Calu3 (cell line): ENCODE measurements at places on chromosomes 16 and 17.

DNA sequence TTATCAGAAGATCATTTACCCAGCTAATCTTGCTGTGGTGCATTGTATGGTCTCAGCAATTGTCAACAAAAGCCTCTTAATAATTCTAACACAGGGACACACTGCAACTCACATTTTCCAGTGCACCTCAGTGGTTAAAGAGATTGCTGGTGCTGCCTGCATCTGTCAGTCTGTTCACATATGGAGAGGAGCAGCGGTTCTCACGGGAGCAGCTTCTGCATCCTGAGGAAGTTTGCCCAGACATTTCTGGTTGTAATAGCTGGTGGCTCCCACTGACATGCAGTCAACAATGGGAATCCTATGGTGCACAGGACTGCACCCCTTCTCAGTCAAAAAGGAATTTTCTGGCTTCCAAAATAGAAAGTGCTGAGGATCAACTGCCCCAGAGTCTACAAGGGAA is 7.8 kb downstream of the GGA2 start:
- peaks cover under 1% of the 10 kb centered on the region for H3K36me3 ChIP-seq
- no peak overlapping the region for H3K4me3 ChIP-seq
- no peak for DNase-seq
- H3K27me3 ChIP-seq: no peaks in the 10 kb centered on the region
- peaks cover 38% of the 10 kb centered on the region for H3K4me1 ChIP-seq

DNA sequence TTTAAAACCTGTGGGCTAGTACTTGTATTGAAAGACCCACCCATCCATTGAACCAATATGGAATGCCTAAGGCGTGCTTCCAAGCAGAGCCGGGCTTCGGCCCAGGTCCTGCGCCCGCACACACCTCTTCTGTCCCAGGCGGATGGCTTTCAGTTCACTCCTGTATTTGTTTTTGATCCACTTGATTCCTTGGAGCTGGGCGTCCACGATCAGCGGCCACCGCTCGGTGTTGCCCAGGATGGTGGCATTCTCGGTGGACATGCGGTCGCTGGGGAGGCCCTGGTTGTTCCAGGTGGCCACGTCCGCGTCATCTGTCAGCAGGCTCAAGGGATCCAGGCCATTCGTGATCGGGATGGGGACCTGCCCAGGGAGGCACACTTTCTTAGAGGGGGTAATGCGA is 75.9 kb downstream of the PGS1 start:
- no peak for DNase-seq
- peaks cover 30% of the 10 kb centered on the region for H3K27me3 ChIP-seq
- H3K4me1 ChIP-seq: no peaks in the 10 kb centered on the region
- H3K27ac ChIP-seq: no peak overlapping the region

- no peak overlapping the region for H3K4me3 ChIP-seq
- no peak overlapping the region for H3K27ac ChIP-seq
- H3K36me3 ChIP-seq: peaks cover 6% of the 10 kb centered on the region
- DNase-seq: no peak
- H3K27me3 ChIP-seq: no peaks in the 10 kb centered on the region
Measured at GRCh38 chr16:11136600-11136999, 119.4 kb downstream of the SOCS1 start.

GRCh38 chr17:66715745-66716156 is 119.2 kb upstream of the CACNG5 start:
- no peak overlapping the region for H3K27ac ChIP-seq
- H3K4me3 ChIP-seq: no peak overlapping the region
- no peaks in the 10 kb centered on the region for H3K27me3 ChIP-seq
- peaks cover 36% of the 10 kb centered on the region for H3K4me1 ChIP-seq
- H3K36me3 ChIP-seq: peaks cover 45% of the 10 kb centered on the region

- H3K36me3 ChIP-seq: no peaks in the 10 kb centered on the region
- no peaks in the 10 kb centered on the region for H3K27me3 ChIP-seq
- no peak overlapping the region for H3K27ac ChIP-seq
- H3K4me3 ChIP-seq: no peak overlapping the region
- no peak for DNase-seq
- no peaks in the 10 kb centered on the region for H3K4me1 ChIP-seq
Measured at GRCh38 chr17:65095465-65095864, 38.9 kb upstream of the GNA13 start.

GRCh38 chr16:11669380-11670146 is 1.3 kb downstream of the SNN start:
- H3K27ac ChIP-seq: no peak overlapping the region
- no peaks in the 10 kb centered on the region for H3K27me3 ChIP-seq
- H3K4me1 ChIP-seq: peaks cover 39% of the 10 kb centered on the region
- DNase-seq: no peak

- H3K27me3 ChIP-seq: peaks cover 56% of the 10 kb centered on the region
- no peak overlapping the region for H3K4me3 ChIP-seq
- no peaks in the 10 kb centered on the region for H3K36me3 ChIP-seq
Measured at GRCh38 chr17:30212750-30213149, 22.7 kb downstream of the SLC6A4 start.

DNA sequence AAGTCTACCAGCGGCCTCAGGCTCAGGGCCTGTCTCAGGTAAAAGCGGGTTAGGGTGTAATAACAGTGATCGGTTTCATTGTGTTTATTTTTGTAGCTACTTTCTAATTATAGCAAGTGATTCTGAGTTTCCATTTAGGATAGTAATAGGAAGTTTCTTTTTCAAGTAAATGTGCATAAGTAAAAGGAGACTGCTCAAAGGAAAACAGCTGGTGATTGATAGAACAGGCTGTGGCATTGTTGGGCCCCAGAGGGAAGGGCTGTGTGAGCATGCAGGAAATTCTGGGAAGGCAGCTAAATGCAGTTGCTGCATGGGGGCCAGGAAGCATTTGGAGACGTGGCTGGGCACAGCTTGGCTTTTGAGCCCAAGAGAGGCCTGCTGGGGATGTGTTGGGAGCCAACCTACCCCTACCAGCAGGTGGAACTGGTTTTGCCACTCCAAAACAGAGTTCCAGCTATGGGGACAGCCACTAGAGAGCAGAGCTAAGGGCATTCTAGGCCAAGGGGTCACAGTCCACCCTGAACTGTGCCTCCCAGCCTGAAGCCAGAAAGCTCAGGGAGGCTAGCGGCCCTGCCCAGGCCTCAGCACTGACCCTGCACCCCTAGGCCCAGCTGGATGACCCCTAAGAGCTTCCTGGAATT is 12.6 kb downstream of the SNX20 start:
- H3K27ac ChIP-seq: no peak overlapping the region
- H3K4me1 ChIP-seq: peaks cover 31% of the 10 kb centered on the region
- DNase-seq: peak; percentile 56
- no peak overlapping the region for H3K4me3 ChIP-seq
- H3K27me3 ChIP-seq: no peaks in the 10 kb centered on the region

DNA sequence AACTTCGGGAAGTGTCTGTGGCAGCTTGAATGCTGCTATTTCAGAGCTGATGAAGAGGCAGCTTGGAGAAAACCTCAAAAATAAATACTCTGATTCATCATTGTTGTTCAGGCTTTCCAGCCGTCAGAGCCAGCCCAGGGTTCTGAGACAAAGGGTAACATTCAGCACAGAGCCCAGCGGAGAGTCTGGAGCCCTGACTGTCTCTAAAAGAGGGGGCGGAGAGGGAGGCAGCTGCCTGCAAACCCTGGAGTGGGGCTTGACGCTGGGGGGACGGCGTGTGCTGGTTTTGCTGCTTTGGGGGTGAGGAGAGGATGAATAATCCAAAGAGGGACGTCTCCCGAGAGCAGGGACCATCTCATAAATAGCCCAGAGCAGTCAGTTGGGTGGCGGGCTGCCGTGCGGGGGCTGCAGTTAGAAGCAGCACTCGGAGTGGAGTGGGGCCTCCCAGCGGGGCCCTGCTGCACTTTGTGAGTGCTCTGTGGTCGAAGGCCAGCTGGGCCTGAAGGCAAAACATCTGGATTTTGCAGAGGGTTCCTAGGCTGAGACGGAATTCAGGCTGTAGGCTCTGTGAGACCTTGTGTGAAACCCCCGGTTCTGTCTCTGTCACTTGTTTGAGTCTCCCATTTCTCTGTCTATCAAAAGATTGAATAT is 237.8 kb downstream of the PRKCA start:
- peaks cover 29% of the 10 kb centered on the region for H3K4me1 ChIP-seq
- H3K36me3 ChIP-seq: peaks cover 5% of the 10 kb centered on the region
- H3K27ac ChIP-seq: no peak overlapping the region

GRCh38 chr16:57783116-57783515 is 19.2 kb downstream of the KIFC3 start:
- no peak overlapping the region for H3K4me3 ChIP-seq
- H3K27ac ChIP-seq: peak overlapping the region; percentile 15
- DNase-seq: no peak
- no peaks in the 10 kb centered on the region for H3K27me3 ChIP-seq
- H3K4me1 ChIP-seq: peaks cover 27% of the 10 kb centered on the region

GRCh38 chr16:87778476-87778829 is 12.7 kb upstream of the KLHDC4 start:
- peaks cover 37% of the 10 kb centered on the region for H3K36me3 ChIP-seq
- H3K4me3 ChIP-seq: peak overlapping the region; percentile 45
- H3K27ac ChIP-seq: peak overlapping the region; percentile 92

DNA sequence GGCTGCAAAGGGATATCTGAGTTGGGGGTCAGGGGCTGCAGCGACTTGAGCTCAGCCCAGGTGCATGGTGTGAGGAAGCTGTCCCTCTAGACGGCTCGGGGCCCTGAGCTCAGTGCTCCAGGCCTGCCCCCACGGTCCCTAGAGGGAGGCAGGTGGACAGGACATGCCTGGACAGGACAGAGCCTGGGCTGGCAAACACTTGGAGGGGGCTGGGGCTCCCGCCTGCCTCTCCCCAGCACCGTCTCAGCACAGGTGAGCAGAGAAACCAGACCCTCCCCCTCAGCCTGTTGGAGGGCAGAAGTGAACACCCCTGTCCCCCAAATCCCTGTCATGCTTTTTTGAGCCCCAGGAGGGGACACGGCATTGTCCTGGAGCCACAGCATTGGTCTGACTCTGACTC is 11.4 kb upstream of the SLC38A10 start:
- H3K4me3 ChIP-seq: no peak overlapping the region
- DNase-seq: no peak
- H3K4me1 ChIP-seq: peaks cover 18% of the 10 kb centered on the region
- H3K36me3 ChIP-seq: peaks cover 10% of the 10 kb centered on the region

DNA sequence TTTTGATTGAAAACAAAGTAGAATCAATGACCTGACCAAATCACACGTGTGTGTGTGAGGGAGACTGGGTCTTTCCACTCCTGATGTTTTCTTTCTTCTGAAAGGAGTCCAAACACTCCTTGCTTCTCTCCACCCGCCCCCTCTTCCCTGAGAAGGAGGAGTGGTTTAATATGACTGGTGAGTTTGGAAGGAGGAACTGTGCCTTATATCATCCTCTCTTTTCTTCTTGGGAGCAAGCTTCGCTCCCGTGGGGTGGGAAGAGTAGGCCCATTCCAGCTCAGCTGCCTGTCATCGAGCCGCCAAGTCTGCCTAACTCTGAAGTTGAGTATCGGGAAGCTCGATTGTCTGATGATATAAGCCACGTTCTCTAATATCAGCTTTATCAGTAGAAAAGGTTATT is 96.5 kb downstream of the YPEL2 start:
- no peak for DNase-seq
- H3K27me3 ChIP-seq: peaks cover 21% of the 10 kb centered on the region
- no peak overlapping the region for H3K27ac ChIP-seq
- no peaks in the 10 kb centered on the region for H3K36me3 ChIP-seq
- no peak overlapping the region for H3K4me3 ChIP-seq

DNA sequence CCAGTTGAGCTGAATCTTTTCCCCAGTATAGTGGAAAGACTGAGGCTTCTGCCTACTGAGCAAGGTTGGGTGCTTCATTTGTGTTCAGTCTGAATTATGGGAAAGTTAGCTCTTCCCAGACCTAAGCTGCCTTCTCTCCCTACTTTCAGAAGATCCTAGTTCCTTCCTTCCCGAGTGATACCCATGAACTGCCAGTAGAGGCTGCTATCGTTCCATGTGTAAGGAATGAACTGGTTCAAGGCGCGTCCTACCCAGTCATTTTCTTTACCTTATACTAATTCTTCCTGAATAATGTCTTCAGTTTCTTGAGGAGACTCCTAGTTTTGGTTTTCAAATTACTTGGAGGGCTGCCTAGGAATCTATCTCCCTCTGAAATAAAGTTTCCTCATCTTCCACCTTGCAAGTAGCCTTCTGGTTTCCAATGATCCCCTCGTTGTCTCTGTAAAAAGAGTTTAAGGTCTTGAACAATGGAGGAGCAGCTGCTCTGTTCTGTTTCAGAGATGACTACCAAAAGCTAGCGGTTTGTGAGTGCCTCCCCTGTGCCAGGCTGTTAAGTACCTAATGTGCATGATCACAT is 934 bp upstream of the AOC2 start:
- peaks cover 81% of the 10 kb centered on the region for H3K36me3 ChIP-seq
- H3K4me1 ChIP-seq: peaks cover 8% of the 10 kb centered on the region
- peak overlapping the region; percentile 15 for H3K27ac ChIP-seq
- H3K4me3 ChIP-seq: no peak overlapping the region
- H3K27me3 ChIP-seq: no peaks in the 10 kb centered on the region

GRCh38 chr16:17360693-17361122 is 110.1 kb downstream of the XYLT1 start:
- no peaks in the 10 kb centered on the region for H3K27me3 ChIP-seq
- H3K4me3 ChIP-seq: no peak overlapping the region
- H3K4me1 ChIP-seq: peaks cover 31% of the 10 kb centered on the region
- H3K36me3 ChIP-seq: peaks cover 8% of the 10 kb centered on the region
- no peak overlapping the region for H3K27ac ChIP-seq

GRCh38 chr17:57269598-57270255 is 13.4 kb downstream of the MSI2 start:
- peaks cover 6% of the 10 kb centered on the region for H3K36me3 ChIP-seq
- peak overlapping the region; percentile 33 for H3K27ac ChIP-seq
- no peaks in the 10 kb centered on the region for H3K27me3 ChIP-seq
- no peak overlapping the region for H3K4me3 ChIP-seq

DNA sequence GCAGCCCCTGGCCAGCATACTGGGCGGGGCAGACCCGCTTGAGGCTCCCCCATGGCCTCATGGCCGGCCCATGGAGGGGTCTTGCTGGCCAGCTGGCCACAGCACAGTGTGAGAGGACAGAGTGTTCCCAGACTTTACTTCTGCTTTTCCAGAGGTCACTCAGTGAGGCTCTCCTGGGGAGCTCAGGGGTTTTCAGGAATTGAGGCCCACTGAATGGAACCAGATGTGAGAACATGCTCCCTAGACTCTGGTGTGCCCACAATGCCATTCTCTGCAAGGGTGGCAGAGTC is 21.2 kb downstream of the ATP6V0D1 start:
- no peak for DNase-seq
- no peak overlapping the region for H3K27ac ChIP-seq
- peaks cover 8% of the 10 kb centered on the region for H3K36me3 ChIP-seq
- H3K27me3 ChIP-seq: no peaks in the 10 kb centered on the region
- peaks cover 36% of the 10 kb centered on the region for H3K4me1 ChIP-seq

- no peak overlapping the region for H3K27ac ChIP-seq
- peaks cover 19% of the 10 kb centered on the region for H3K36me3 ChIP-seq
- peaks cover 8% of the 10 kb centered on the region for H3K4me1 ChIP-seq
Measured at GRCh38 chr17:68288804-68289203, 2.1 kb downstream of the SLC16A6 start.

DNA sequence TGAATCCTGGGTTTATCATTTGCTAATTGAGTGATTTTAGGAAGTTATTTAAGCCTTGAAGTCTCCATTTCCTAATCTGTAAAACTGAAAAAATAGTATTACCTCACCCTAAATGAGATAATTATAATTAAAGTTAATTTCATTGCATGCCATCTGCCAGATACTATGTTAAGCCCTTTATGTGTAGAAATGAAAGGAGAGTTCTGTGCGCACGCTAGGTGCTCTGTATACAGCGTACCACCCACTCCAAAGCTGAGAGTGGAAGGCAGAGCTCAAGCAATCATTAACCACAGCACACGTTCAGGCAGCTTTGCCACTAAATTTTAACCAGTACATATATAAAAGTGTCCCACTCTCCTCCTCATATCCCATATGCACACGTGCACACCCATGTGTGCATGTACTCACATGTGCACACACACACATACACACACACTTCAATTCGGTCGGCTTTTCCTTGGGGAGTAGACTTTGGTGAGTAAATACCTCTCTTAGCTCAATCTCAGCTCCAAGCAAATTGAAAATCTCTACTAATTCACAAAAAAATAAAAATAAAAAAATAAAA is 204.8 kb downstream of the GRIN2A start:
- no peaks in the 10 kb centered on the region for H3K36me3 ChIP-seq
- H3K27me3 ChIP-seq: no peaks in the 10 kb centered on the region
- H3K4me1 ChIP-seq: peaks cover 17% of the 10 kb centered on the region
- DNase-seq: peak; percentile 13
